ENCODE measurements at places on chromosomes 4 and X.

DNA sequence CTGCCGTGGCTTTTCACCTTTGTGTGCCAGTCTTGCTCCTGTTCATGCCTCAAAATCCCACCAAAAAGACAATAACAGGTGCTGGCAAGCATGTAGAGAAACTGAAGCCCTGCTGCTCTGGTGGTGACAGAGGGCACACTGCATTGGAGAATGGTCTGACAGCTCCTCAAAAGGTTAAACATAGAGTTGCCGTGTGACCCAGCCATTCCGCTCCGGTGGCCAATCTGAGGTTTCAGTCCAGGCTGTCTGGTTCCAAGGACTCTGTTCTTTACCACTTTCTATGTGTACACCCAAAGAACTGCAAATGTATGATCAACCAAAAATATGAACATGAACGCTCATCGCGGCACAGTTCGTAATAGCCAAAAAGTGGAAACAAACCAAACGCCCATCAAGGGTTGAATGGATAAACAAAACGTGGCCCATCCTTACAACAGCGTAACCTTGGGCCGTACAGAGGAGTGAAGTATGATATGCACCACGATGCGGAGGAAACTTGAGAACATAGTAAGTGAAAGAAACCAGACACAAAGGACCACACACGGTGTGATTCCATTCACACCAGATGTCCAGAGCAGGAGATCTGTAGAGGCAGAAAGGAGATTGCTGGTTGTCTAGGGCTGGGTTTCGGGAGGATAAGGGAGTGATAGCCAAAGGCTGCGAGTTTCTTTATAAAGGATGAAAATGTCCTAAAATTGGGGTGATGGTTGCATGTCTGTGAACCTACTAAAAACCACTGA lies 33.6 kb upstream of the WFS1 start:
- DNase-seq, result no peak

- DNase-seq, result no peak
These were observed 585.6 kb downstream of the IL1RAPL1 start for GRCh38 chrX:29172880-29173279.

DNA sequence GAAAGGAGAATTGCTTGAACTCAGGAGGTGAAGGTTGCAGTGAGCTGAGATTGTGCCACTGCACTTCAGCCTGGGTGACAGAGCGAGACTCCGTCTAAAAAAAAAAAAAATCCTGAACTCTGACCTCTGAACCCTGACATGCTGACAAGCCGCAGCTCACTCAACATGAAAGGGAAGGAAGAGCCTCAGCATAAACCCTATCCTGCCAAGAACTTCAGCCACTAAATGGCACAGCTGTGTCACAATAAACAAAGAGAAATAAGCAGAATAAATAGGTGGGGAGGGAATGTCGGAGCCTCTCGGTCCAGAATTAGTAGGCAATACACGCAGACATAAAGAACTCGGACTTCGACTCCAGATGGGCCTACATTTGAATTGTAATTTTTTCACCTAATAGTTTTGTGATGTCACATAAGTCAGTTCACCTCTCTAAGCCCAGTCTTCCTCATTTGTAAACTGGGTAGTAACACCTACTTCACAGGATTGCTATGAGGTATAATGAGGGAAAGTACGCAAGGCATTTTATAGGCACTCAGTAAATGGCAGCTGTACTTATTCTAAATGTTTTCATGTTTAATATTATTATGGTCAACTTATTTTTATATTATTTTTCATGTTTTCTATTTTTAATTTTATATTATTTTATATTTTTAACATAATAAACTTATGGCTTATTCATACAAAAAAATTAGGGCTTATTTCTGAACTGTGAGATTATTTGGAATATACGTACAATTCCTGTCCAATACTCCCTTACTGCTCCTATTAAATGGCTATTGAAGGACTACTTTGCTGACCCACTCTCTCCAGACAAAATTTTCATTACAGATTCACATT lies 243.4 kb downstream of the SCFD2 start:
- no peak for DNase-seq

DNA sequence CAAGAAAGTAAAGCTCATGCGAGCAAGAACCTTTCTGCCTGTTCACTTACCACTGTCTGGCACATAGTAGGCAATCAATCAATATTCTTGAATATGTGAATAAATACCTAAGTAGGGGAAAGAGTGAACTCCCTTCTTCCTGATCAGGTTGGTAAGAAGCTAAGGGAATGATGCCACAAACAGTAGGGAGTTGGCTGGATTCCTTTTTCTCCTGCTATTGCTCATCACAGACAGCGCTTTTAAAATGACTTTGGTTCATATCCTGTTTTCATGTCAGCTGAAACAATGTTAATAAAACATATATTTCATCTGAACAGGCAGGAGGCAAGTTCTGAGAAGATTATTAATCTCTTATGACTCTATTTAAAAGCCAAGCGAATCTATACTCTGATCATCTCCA lies 99.2 kb downstream of the NSUN7 start:
- DNase-seq, result no peak

DNA sequence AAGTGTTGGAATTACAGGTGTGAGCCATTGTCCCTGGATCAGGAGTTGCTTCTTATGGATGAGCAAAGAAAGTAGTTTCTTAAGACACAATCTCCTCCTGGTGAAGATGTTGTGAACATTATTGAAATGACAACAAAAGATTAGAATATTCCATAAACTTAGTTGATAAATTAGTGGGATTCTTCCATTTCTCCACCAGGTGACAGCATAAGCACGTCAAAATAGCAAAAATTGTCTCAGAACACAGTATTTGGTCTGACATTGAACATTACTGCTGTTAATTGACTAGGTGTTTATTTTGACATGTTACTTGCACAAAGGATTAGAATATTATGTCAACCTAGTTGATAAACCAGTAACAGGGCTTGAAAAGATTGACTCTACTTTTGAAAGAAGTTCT lies 21.6 kb downstream of the CLDN34 start:
- DNase-seq, result no peak

DNA sequence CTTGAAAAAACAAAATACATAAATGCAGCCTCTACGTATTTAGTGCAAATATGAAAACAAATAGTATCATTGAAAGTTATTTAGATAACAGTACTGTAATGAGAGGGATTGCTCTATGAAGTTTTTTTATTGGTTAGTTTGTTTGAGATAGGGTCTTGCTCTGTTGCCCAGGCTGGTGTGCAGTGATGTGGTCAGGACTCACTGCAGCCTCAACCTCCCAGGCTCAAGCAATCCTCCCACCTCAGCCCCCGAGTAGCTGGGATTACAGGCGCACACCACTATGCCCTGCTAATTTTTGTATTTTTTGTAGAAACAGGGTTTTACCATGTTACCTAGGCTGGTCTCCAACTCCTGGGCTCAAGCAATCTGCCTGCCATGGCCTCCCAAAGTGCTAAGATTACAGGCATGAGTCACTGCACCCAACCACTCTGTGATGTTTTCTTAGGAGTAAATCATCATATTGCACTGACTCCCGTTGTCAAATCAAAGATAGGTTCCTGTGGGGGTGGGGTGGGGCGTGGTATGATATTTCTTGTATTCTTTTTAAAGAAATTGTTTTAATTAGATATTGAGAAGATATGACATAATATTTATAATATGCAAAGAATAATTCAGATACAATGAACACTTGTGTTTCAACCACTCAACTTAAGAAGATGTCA lies 75.8 kb downstream of the ATG4A start:
- no peak for DNase-seq

DNA sequence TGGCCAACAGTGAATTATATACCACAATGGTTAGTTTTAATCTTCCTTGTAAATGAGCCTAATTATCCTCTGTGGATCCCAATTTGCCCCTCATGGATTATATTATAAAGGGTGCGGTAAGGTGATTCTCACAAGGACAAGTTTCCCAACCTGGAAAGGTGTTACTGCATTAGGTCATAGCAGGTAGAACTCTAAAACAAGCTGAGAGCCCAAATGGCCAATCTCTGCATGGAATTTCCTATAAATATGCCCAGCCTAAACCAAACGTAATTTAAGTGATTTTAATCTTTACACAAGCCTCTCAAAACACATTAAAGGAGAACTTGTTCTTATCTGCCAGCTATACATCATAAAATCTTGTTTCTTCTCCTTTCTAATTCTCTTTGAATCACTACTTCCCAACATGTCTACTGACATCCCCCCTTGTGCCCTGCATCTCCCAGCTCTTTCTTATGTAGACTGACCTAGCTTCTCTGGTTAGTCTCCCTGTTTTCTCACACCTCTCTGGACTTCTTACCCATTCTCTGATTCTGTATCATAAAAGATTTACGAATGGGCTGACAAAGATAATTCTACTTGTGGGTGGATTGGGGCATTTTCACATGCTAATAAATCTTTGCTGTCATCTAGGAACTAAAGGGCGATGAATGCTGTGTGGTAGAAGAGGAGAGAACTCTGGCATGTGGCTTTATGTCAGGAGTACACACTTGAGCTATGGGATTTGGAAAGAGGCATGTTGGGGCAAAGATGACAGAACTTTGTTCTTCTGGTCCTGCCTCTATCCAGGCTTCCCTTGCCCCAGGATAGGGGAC lies 94.3 kb upstream of the PGRMC2 start:
- no peak for DNase-seq

DNA sequence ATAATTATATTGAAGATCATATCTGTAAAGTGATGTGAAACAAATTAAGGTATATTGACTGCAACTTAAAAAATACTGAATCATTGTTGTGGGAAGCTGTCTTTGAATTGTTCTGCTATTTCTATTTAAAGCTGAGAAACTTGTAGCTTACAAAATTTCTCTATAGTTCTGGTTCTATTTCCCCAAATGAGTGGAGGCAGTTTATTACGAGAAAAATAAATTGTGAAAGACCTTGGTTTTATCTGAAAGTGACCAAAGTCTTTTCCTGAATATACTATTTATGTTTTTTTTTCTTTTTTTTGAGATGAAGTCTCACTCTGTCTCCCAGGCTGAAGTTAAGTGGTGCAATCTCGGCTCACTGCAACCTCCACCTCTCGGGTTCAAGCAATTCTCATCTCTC lies 165.4 kb downstream of the SH3BGRL start:
- DNase-seq, result no peak

DNA sequence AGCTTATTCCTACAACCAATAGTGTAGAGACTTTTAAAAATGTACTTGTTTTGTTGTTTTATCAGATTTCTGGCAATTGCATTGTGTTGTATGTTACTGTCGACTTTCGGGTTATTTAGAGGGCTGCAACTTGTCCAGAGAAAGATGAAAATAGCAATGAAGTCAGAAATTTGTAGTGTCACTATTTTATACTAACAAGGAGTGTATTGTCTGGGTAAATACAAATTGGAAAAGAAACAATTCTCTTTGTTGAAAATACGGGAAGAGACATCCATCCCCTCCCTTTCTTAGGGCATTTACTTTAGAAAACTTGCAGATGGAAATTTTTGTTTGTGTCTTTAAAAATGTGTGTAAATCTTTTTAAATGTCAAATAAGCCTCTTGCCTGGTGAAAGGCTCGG lies 792.0 kb downstream of the PCDH18 start:
- DNase-seq, result no peak

DNA sequence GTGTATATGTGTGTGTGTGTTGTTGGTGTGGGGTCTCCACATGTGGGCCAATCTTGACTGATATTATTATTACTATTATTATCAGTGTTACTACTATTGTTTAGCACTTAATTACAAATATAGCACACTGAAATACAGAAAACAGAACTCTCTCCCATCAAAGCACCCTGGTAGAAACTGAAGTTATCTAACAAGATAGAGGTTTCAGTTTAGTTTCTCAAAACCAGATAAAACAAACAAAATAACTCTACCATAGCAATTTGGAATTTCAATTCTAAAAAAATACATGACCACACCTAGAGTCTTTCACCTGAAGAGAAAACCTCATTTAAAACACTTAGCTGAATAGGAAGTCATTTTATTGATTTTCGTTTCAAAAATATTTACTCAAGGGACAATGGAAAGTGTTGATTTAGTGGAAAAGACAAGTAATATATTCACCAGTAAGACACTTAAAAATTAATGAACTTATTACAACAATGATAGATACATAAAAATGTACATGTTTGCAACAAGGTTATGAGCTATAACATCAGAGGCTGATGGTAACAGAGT lies 252.3 kb downstream of the PDHA2 start:
- DNase-seq, result no peak

DNA sequence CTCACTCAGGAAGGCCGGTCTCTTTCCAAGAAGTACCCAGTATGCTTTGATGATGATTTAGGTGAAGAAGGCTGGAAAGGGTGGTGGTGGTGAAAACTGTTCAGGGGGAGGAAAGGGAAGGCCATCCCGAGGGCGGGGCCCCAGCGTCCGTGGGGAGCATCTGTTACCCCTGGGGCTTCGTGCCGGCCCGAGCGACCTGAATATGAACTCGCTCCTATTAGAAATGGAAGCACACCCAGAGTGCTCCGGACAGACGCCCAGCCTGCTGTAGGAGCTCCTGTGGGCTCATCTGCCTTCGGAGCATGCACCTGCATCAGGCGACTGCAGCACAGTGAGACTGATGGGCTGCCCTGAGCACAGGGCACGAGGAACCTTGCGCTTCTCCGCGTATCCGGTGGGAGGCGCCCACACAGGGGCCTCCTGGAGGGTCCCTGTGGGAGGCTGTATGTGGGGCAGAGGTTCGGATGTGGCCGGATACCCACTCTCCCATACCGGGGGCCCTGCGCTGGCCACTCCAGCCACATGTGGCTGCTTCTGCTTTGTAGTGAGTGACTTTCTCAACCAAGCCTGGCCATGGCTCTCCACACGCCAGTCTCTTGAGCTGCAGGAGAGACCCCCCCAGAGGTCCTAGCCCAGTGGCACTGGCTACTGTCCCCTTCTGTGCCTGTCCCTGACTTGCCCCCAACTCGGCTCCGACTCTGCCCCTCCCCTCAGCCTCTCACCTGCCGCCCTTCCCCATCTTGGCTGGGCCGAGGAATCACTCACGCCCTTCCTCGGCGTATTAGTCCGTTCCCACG lies 36.7 kb downstream of the FGFRL1 start:
- DNase-seq, result no peak

- DNase-seq, result no peak
These were observed 83.8 kb upstream of the GPR34 start for GRCh38 chrX:41604766-41605543.

DNA sequence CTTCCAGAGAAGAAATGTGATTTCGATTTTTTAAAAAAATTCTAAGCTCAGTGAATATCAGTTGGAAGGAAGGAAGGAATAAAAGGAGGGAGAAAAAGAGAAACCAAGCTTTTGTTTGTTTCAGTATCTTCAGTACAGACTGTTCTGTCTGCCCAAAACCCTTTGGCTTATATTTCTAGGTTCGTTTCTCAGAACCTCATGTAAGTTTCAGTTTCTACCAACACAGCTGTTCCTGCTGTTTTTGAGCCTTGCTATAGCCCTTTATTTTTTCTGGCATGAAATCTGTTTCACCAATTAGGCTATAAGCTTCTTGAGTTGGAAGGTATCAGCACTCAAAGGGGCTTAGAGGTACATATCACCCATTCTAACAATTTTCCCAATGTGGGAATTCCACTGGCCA lies 157.9 kb downstream of the GBA3 start:
- no peak for DNase-seq

DNA sequence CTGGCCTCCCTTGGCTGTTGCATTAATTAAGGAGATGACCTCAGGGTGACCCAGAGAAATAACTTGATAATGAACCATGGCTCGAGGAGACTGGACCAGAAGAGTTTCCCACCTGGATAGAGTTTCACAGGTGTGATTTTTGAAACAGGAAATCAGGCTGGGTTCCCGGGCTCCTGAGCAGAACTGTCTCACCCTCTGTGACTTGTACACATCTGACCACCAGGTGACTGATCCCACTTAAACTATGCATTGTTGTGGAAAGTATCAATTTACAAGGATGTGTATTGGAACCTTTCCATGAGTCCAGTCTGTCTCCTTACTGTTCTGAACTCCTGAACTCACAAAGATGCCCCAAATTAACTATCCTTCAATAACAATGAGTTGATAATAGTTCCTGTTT lies 220.3 kb downstream of the PTTG2 start:
- DNase-seq, result no peak

GRCh38 chr4:56465599-56466295 lies 1.7 kb upstream of the SRP72 start:
- DNase-seq, result no peak

Measured in stimulated activated CD4-positive, alpha-beta T cell treated with anti-CD3 and anti-CD28 coated beads, TNF-alpha, amount 100 ng/mL, for 4 hours (primary cell).